Pulmonary artery endothelial cell (primary cell): ENCODE measurements at places on chromosomes 7 and 10.

- DNase-seq, result no peak
Measured at GRCh38 chr7:20193873-20194272, 23.3 kb downstream of the MACC1 start.

GRCh38 chr7:149723082-149723767 is 50.2 kb downstream of the ZNF467 start:
- no peak for DNase-seq

- DNase-seq, result no peak
Measured at GRCh38 chr10:3081383-3081981, 14.1 kb downstream of the PFKP start.

- no peak for DNase-seq
Measured at GRCh38 chr10:128530946-128531345, 404.7 kb upstream of the MKI67 start.

GRCh38 chr7:103071000-103071399 is 3.6 kb downstream of the FBXL13 start:
- no peak for DNase-seq

DNA sequence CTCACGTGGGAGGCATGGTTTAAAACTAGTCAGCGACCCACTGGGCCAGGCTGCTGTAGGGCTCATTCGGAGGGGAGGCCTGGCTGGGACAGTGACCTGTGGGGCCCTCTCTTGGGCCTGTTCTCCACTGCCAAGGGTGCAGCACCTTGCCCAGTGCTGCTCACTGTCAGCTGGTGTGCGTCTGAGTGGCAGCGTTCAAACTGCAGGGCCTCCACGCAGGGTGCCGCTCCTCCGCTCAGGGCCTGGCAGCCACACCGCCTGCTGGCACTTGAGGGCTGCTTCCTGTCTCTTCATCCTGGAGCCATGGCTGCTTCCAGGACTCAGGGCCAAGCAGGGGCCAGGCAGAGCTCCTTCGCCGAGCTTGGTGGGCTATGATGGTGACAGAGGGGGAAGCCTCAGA is 18.3 kb downstream of the ADAMTS14 start:
- no peak for DNase-seq

- no peak for DNase-seq
Measured at GRCh38 chr7:19090526-19090925, 26.9 kb downstream of the TWIST1 start.

DNA sequence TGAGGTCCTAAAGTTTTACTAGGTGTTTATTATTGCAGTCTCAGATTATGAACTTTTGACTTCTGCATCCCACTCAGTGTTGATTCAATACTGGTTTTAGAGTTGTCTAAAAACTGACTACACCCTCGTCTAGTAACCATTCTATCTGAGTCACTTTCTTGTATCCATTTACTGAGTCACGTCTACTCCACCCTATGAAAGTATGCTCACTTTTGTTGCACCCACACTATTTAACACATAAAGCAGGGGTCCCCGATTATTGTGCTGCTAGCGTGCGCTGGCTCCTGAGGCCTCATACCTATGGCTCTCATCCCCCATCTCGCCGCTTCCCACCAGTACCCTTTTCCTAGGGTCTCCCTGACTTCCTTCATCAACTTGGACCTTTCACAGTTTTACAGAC is 2.0 kb downstream of the SAMD9 start:
- no peak for DNase-seq

- no peak for DNase-seq
Measured at GRCh38 chr7:111183321-111183720, 92.4 kb downstream of the LRRN3 start.

DNA sequence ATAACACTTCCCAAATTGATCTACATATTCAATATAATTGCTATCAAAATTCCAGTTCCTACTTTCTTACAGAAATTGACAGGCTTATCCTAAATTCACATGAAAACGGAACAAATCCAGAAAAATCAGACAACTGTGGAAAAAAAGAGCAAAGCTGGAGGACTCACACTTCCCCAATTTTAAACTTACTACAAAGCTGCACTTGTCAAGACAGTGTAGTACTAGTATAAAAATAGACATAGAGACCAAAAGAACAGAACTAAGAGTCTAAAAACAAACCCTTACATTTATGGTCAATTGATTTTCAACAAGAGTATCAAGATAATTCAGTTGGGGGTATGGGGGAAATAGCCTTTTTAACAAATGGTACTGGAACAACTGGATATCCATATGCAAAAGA is 27.5 kb downstream of the LMBR1 start:
- no peak for DNase-seq
